Fibroblast of skin of abdomen (primary cell): ENCODE measurements at places on chromosomes 13 and 19.

GRCh38 chr13:53017433-53017970 is 11.1 kb upstream of the OLFM4 start:
- DNase-seq = no peak

- no peak for DNase-seq
These were observed 8.9 kb upstream of the MRPS31 start for GRCh38 chr13:40779796-40780285.

- peak; percentile 50 for DNase-seq
These were observed 6.7 kb upstream of the ERFL start for GRCh38 chr19:41934849-41935374.

GRCh38 chr13:33932769-33933406 is 114.9 kb downstream of the RFC3 start:
- peak; percentile 45 for DNase-seq

DNA sequence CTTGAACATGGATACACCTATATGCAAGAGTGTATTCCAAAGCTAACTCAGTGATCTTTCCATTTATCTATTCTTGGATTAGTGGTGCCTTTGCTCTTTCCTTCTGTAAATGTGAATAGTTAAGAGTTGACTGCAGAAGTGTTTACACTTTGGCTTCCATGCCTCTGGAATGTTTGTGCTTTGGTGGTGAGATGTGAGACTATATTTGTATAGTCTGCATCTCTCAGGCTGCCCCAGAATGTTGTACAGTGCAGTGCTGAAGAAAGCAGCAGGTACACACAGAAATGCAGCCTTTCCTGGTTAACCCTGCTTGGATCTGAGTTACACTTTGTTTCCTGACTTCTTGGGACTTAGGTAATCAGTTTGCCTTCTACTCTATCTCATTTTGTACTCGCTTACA is 90.2 kb downstream of the DNAJC15 start:
- no peak for DNase-seq

GRCh38 chr19:41554907-41555306 is 21.1 kb upstream of the CEACAM21 start:
- DNase-seq = no peak

- DNase-seq = no peak
These were observed 8.6 kb downstream of the KCNC3 start for GRCh38 chr19:50320596-50320995.

DNA sequence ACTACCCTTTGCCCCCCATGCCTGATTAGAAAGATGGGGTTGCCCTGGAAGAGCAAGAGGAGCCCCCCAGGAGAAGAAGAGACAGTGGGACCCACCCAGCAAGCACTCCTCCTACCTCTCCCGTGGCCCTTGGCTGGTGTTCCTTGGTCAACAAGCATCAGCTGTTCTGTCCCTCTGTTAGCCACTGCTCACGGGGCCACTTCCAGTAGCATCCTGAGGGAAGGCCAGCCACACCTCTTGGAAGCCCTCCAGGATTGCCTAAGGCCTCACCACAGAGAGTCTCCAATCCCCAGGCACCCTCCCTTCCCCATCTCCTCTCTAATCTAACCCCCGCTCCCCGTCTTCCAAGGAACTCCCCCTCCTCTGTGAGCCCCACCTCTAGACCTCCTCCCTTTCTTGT is 15.1 kb upstream of the DPP9 start:
- DNase-seq = no peak

DNA sequence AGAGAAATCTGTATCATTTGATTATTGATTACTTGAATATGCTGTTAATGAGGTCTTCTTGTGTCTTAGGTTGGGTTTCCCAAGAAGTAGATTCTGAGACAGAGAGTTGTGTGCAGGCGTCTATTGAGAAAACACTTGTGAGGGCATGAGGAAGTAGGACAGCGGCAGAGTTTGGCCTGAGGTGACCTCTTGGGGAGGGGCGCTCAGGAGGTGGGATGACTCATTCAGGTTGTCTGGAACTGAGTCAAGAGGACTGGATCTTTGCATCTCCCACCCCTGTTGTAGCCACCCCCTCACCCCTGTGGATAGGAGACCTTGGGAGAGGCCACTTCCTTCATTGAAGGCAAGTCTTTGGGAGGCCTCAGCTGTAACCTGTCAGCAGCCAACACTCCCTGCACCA is 35.2 kb upstream of the WDFY2 start:
- no peak for DNase-seq

DNA sequence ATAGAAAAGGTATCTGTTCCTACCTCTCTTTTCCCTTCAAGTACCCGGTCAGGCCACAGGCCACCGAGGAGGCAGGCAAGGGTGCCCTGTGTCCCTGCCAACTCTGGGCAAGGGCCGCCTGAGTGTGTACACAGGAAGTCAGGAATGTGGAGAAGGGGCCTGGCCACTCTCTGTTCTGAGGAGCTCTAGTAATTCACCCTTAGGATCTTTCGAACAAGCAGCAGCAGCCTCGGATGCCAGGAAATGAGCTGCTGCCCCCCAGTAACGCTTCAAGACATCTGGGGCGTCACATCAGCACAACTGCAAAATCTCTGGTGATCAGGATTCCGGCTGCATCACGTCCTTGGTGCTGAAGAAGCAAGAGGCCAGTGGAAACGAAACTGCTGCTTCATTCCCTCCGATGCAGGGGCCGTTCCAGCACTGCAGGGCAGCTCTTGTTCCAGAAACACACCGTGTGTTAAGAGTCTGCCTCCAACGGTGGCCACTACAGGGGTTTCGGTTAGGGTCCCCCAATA is 2.0 kb downstream of the RAB20 start:
- peak; percentile 12 for DNase-seq

DNA sequence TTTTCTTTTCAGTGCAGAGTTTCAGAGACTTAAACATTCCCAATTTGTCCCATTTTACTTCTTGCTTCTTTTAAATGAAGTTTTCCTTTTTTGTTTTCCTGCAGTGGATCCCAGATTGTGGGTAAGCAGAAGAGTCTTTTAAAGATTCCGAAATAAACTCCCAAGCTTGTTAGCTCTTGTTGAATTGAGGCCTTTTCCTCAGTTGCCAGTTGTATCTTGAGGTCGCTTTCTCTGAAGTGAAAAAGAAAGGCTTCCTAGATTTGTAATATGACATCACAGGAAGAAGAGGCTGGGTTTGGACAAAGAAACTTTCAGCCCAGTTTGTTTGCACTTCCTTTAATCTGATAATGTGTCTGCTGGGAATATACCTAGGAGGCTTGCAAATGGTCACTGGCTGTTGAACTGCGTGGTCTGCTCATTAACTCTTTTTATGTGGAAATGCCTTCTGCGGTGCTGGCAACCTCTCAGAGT is at the start of gene LPAR6:
LPAR6 (minus strand) TSS at position 233 of the 471 bp plus-strand sequence. CDS start 690 bp downstream, outside the sequence.
- peak; percentile 45 for DNase-seq

DNA sequence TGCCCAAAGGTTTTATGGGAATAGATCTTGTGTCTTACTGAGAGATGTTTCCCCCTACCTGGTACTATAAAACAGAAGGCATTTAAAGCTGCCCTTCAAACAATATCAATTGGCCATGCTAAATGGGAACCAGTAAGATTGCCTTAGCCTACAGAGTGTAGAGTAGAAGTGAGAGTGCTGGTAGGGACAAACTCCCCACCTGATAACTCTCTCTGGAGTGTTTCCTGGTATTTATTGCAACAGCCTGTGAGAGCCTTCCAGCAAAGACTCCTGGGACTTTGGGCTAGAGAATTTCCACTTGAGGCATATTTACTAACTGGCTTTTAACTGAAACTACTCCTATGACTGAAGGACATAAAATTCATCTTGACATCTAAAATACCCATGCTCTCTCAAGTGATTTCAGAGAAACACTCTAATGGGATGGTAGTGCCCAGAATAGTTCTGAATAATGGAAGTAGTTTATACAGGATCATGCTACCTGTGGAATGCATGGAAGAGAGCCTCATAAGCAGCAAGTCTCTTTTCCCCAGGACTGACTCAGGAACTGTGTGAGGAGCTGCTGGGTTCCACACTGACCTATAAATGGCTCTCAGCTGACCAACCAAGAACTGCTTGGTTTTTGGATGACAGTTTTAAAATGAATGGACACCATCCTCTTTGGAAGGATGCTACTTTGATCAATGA is 132.7 kb upstream of the SLITRK5 start:
- no peak for DNase-seq

DNA sequence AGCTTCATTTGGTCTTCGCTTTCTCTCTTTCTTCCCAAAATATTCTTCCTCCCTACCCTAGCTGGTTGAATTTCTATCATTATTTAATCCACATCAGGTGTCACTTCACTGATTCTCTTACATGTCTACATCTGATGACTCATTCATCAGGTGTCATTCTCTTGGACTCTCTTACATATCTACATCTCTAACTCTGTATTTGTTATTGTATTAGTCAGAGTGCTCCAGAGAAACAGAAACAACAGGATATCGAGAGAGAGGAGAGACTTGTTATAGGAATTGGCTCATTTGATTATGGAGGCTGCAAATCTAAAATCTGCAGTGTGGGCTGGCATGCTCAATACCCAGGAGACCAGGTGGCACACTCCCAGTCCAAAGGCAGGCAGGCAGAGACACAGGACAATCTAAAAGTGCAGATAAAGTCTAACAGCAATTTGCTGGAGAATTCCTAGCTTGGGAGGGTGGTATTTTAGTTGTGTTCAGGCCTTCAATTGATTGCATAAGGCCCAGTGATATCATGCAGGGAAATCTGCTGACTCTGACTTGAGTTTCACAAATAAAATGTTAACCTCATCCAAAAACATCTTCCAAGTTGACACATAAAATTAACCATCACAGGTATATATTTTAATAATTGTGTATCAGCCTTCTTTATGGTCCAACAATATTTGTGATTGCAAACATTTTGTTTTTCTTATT is 541.4 kb upstream of the SLITRK5 start:
- no peak for DNase-seq

- DNase-seq = no peak
These were observed 32.5 kb upstream of the C1QTNF9 start for GRCh38 chr13:24276861-24277260.

DNA sequence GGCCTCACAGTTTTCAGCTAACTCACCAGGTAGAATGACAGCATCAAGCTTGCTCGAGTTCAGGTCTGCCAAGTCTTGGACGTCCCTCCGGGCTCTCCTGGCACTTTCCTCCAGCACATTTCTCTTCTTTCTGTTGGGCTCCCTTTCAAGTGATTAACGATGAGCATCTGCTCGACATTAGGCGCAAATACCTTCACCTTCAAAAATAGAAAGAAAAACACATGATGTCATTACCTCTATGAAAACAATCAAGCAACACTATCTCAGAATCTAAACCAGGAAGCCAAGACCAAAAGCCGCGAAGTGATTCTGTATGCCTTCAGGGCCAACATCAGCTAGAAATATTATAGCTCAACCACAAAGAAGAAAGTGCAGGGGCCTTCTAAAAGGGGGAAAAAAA is 15.4 kb upstream of the CLN5 start:
- peak; percentile 40 for DNase-seq

DNA sequence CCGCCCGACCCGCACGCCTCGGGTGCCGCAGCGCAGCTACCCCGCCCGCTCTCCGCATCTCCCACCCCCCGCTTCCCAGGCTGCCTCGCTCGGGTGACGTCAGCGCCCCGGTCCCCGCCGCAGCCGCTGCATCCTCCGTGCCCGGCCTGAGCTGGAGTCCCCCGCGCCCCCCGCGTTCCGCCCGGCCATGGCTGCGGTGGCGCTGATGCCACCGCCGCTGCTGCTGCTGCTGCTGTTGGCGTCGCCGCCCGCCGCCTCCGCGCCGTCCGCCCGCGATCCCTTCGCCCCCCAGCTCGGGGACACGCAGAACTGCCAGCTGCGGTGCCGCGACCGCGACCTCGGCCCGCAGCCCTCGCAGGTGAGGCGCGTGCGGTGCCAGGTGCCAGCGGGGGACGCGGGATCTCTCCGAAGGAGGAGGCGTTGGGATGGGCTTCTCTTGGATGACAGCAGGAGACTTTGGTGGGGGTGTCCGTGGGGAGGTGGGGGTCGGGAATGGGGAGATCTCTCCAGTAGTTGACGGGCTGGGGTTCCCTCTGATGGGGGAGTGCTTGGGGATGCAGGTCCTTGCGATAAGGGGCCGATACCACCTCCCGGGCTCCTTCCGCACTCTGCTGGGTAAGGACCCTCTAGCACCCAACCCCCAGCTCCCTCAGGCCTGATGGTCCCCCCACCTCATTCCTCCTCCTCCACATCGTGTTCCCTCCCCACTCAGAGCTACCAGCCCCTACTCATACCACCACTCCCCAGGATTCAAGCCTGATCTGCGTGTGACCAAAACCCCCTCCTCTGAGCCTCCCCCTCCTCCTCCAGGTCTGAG is at the start of gene TMEM59L:
TMEM59L (plus strand) TSS at position 99 of the 817 bp plus-strand sequence; CDS start at position 188, 89 bp downstream.
- no peak for DNase-seq

- no peak for DNase-seq
These were observed 317 bp downstream of the LYL1 start for GRCh38 chr19:13102416-13102665.

DNA sequence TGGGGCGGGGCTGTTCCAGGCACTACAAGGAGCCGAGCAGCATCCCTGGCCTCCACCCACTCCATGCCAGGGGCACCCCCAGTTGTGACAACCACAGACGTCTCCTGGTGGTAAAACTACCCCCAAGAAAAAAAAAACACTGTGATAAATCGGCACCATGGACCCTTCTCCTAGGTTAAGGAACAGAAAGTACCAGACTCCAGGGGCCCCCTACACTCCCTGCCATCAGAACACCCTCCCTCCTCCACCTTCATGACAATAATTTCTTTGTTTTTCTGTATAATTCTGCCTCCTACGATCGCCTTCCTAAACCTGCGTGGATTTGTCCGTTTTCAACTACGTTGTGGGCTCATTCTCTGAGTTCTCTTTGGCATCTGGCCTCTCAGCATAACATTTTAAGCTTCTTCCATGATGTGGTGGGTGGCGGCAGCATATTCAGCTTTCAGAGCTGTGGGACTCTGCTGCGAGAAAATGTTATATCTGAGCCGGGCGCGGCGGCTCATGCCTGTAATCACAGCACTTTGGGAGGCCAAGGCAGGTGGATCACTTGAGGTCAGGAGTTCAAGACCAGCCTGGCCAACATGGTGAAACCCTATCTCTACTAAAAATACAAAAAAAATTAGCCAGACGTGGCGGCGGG is 8.6 kb downstream of the TLE2 start:
- no peak for DNase-seq

DNA sequence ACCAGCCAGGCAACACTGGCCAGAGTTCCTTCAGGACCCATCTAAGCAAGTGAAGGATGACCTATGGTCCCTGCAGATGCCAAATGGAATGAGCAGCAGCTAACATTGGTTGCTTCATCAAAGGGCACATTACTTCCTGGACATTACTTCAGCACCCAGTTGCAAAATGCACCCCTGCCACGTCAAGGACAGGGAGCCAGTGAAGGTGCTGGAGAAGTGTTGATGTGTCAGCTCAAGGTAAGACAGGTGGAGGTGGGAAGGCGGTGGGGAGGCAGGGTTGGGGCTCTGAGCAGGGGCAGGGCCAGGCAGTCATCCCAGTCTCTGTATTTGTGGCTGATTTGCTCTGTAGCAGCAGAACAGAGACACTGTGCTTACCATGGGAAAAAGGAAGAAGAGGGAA is 14.6 kb downstream of the CSNK1A1L start:
- DNase-seq = no peak
